ENCODE measurements at places on chromosomes 3 and 15.
A peak's percentile ranks its signal among the peaks of the same experiment; 100 is the strongest.

- no peak for DNase-seq
Measured at GRCh38 chr3:133608388-133608787, 34.9 kb downstream of the CDV3 start.

- peak; percentile 27 for DNase-seq
Measured at GRCh38 chr3:24220859-24221657, 273.6 kb downstream of the THRB start.

GRCh38 chr3:43956945-43957344 is 266.2 kb downstream of the ABHD5 start:
- no peak for DNase-seq

- no peak for DNase-seq
Measured at GRCh38 chr15:91983729-91984340, 130.3 kb downstream of the SLCO3A1 start.

- no peak for DNase-seq
Measured at GRCh38 chr3:73403444-73403843, 221.3 kb downstream of the PDZRN3 start.

DNA sequence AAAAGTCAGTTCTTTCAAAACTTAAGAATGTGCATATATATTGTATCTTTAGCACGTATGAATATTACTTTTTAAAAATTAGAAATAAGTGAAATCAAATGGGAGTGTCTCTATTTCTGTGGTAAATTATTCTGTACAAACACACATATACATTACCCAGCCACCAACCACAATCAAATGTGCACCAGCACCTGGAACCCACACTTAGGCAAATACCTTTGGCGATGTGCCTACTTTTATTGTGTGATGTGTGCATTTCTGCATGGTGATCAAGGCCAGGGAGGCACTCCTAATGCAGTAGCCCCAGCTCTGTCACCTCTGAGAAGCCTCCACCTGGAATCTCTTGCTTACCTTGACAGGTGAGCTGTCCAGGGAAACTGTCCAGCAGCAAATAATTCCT is 76.9 kb downstream of the PIK3R4 start:
- no peak for DNase-seq

DNA sequence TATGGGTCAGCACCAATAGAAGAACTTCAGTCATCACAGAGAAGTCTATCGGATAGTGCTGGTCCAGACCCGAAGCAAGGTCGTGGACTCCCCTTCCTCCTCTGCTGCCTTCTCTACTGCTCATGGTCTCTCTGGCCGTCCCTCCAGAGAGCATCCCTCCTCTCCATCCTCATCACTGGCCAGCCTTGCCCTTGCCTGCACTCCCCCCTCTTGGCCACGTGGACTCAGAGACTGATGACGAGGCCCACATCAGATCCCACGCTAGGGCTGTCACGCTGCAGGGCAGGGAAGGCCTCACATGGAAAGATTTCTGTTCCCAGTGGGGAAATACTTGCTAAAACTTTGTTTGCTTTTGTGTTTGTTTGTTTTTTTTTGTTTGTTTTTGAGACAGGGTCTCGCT is 35.3 kb downstream of the IGDCC3 start:
- no peak for DNase-seq

GRCh38 chr15:96303503-96304056 is 26.9 kb upstream of the NR2F2 start:
- no peak for DNase-seq

GRCh38 chr3:12405432-12406272 is 78.6 kb upstream of the TSEN2 start:
- DNase-seq: no peak

GRCh38 chr15:101158166-101159095 is 93.4 kb downstream of the CHSY1 start:
- no peak for DNase-seq

- DNase-seq: peak; percentile 40
Measured at GRCh38 chr15:99450896-99451358, 114.9 kb upstream of the MEF2A start.

Measured in neural progenitor cell (in vitro differentiated cells).